Muscle of arm (tissue), 14 donors: ENCODE measurements at places on chromosomes 5 and 9. TPM values are rescaled to one million over a fixed set of nuclear protein-coding genes. Genes with fewer than 3 reads are reported as not detected.
A peak's percentile ranks its signal among the peaks of the same experiment; 100 is the strongest.

Gene SLC34A3
- 1.00 TPM for polyA plus RNA-seq

Gene C9orf50
- polyA plus RNA-seq: not detected

Gene FRMD3
- polyA plus RNA-seq: not detected

Gene NUDT2
- polyA plus RNA-seq: 23.2 TPM

GRCh38 chr5:21644032-21644431 lies 1209.1 kb downstream of the CDH12 start:
- no peak for DNase-seq

- no peak for DNase-seq
These were observed 49.1 kb upstream of the VDAC1 start for GRCh38 chr5:134053840-134054338.

GRCh38 chr5:88542786-88543185 lies 274.1 kb upstream of the TMEM161B start:
- DNase-seq: no peak

GRCh38 chr5:101585366-101585765 lies 682.3 kb upstream of the ST8SIA4 start:
- peak; percentile 7 for DNase-seq

GRCh38 chr5:80982093-80982492 lies 21.9 kb downstream of the RASGRF2 start:
- no peak for DNase-seq

DNA sequence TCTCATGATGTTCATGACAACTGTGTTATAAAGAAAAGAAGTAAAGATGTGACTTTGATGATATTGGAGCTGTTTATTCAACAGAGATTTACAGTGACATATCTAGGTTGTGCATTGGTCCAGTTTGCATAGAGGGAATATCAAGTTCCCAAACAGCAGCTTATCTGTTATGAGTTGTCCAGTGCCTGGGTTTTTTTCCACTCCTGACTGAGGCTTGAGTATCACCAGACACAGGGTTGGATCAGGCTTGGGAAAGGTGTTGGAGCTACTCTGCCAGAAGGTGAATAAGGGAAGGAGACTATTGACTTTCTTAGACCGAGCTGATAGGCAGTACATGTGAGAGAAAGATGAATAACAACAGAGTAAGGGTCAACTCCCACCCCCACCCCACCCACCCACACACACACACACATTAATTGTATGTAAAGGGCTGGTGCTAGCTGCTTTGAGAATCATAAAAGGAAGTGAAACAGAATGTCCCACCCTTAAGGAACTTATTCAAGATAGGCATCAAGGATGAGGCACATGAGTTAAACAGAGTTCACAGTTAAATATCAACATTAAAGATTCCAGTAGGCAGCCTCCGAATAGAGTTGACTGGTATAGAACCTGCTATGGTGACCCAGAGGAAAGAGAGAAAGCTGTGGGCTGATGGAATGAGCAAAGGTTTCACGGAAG lies 33.0 kb upstream of the RASGRF2 start:
- DNase-seq: no peak
